Epithelial cell of esophagus (primary cell): ENCODE measurements at places on chromosomes 7 and 10.

GRCh38 chr7:50331564-50332208 lies 27.2 kb downstream of the IKZF1 start:
- peak; percentile 14 for DNase-seq

DNA sequence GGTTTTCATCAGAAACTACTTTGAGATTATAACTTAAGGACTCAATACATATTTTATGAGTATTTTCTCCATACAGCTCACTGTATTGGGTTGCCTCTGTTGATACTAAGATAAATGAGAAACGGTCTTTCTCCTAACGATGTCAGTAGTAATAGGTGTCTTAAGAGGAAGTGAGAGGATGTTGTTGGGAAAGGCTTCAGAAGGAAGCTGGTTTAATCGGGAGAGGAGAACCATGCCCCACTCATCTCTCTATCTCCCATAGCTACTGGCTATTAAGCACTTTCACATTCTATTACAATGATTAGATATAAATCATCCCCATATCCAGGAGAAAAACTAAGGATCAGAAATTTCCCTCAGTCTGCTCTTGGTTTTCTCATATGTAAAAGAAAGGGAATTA lies 2.0 kb downstream of the CLEC5A start:
- DNase-seq = peak; percentile 10

DNA sequence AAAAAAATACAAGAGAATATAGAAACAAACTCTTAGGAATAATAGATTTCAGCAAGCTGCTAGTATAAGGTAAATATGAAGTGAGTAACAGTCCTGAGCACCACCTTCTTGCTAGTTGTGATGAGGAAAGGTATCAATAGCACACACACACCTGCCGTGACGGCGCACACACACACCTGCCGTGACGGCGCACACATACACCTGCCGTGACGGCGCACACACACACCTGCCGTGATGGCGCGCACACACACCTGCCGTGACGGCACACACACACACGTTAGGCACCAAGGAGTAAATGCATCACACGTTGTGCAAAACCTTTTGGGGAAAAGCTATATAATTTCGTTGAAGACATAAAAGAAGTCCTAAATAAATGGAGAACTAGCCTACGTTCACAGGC lies 4.7 kb upstream of the JAKMIP3 start:
- DNase-seq = no peak

GRCh38 chr7:74627661-74628411 lies 29.7 kb upstream of the GTF2I start:
- DNase-seq = no peak

DNA sequence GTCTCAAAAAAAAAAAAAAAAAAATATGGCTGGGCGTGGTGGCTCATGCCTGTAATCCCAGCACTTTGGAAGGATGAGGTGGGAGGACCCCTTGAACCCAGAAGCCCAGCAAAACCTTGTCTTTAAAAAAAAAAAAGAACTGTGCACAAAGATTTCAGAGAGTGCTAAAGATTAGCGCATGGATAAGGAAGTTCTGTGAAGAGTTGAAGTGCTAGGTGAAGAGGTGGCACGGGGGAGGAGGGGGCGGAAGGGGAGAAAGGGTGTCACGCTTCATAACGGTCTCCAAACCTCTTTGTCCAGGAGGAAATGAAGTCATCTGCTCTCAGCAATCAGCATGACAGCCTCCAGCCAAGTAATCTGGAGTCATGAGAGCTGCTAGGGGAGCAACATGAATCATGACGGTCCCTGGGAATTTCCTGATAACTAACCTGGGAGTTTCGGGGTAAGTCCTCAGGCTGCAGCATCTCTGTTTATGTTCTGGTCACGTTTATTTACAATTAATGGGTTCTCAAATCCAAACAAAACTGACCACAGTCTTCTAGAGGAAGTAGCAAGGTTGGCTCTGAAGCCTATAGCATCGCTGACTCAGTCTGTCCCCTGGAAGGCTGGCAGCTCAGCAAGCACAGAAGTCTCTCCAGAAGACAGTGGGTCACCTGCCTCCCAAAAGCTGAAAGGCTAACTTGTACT lies 1.9 kb upstream of the PLAU start:
- DNase-seq = peak; percentile 99

GRCh38 chr7:131267631-131268030 lies 60.0 kb upstream of the MKLN1 start:
- no peak for DNase-seq

GRCh38 chr7:132614428-132615318 lies 38.4 kb upstream of the PLXNA4 start:
- no peak for DNase-seq

GRCh38 chr7:142932386-142933091 lies 1.0 kb downstream of the TRPV5 start:
- DNase-seq = no peak

GRCh38 chr7:128151635-128152034 lies 89.4 kb upstream of the LEP start:
- DNase-seq = no peak

DNA sequence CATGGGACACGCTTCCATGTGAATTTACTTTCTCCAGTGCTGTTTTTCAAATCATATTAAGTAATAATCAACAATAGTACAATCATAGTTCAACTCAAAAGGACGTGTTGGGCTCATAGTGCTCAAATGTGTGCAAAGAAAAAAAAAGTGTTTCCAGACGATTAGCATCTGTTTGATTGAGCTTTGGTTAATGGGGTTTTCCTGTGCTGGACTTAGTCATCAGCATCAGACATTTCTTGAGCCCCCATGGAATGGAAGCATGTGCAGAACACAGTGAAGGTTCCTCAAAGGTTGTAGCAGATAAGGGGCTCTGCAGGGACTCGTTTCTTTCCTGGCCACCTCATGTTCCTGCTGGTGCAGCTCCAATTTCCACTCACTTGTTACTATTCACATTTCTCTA lies 233.9 kb downstream of the PAXIP1 start:
- DNase-seq = no peak

- DNase-seq = no peak
Observed at GRCh38 chr7:129469930-129470329, 32.4 kb upstream of the SMKR1 start.

- DNase-seq = no peak
Observed at GRCh38 chr7:96861-97260, 95.5 kb upstream of the FAM20C start.

GRCh38 chr10:103854265-103854685 lies 1.1 kb downstream of the SH3PXD2A start:
- no peak for DNase-seq

DNA sequence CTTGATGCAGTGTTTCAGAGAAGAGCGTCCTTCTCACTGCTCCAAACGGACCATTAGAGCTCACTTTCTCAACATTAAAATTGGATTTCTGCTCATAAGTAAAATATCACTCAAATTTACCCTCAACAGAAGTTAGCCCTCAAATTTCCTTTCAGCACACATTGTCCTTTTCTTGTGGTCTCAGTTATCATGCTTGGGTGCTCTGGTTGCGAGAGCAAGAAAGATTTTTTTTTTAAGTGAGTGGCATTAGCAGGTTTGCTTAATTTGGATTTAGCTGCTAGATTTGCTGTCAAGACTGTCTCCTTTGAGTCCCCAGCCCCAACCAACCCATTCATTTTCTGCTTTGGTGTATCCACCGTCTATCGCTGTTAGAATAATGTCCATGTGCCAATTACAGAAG lies 2.6 kb upstream of the CH25H start:
- DNase-seq = no peak

GRCh38 chr7:24854866-24855265 lies 97.6 kb upstream of the GSDME start:
- DNase-seq = no peak

DNA sequence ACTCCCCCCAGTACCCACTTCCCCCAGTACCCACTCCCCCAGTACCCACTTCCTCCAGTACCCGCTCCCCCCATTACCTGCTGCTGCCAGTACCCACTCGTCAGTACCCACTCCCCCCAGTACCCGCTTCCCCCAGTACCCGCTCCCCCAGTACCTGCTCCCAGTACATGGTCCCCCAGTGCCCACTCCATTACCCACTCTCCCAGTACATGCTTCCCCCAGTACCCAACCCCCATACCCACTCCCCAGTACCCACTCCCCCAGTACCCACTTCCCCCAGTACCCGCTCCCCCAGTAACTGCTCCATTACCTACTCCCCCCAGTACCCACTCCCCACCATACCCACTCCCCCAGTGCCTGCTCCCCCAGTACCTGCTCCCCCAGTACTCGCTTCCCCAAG lies 550.6 kb downstream of the DNAJB6 start:
- no peak for DNase-seq

- DNase-seq = no peak
Observed at GRCh38 chr10:15099886-15100285, 2.7 kb downstream of the RPP38 start.
